Sciatic nerve (tissue), 2 donors: ENCODE measurements at places on chromosomes 16 and 17. TPM values are rescaled to one million over a fixed set of nuclear protein-coding genes. Genes with fewer than 3 reads are reported as not detected.

Gene WSCD1
- 4.8 TPM for total RNA-seq

DNA sequence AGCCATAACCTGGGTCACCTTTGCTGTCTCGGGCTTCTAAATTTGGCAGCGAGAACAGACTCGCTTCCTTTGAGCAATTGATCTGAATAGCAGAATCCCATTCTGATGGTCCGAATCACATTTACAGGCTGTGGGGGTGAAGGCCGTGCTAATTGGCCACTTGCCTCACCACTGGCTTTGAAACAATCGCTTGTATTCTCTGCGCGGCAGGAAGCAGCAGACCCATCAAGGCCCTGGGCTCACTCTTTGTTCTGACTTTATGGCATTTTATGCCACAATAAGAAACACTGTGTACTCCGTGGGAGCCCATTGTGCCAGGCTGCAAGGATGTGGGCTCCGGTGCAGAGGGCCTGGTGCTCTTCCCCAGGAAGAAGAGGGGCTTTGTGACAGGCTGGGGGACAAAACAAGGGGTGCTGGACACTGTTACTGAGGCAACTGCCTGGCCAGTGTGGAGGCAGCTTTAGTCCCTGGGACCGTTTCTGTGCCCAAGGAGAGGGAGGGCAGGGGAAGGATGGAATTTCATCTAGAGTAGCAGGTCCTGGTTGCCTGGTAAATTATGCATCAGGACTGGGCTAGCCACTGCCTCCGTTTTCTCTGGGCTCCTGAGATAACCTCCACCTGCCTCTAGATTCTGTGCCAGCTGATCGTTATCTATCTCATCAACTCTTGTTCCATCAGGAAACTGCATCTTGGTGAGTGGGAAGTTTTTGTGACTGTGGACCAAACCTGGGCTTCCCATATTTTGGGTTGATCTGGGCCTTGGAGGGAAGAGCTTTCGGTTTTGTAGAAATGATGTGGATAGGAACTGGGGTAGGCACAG lies 78.5 kb downstream of the MRC2 start:
- DNase-seq, result no peak

DNA sequence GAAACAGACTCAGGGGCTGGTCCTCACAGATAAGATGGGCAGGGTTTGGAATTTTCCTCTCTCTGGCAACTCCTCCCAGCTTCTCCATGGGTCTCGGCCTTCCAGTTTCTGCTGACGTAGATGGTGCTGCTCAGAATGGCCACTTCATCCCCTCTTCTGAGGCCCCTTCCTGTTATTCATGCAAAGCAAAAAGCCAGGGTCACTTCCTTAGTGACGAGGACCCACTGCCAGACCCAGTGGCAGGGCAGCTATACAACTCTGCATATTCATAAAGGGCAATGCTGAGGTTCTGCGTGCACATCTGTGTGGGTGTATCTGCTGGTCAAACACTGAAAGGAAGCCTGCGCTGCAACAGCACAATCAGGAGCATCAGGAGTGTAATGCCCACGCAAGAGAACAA lies 108.8 kb downstream of the WSCD1 start:
- no peak for DNase-seq

DNA sequence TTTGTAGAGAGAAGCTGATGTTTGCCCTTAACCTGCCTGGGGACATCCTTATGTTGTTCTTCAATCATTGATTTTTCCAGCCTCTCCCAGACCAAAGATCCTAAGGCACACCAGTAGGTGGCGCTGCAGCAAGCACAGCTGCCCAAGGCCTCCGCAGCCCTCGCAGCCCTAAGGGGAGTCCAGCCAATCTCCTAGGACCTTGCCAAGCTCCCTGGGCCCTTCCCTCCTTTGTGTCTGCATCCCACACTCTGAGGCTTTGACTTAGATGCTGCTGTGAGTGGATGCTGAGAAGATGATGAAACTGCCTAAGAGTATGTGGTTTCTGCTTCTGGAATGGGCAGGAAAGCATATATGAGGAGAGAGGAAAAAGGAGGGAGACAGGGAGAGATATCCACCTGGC lies 47.1 kb downstream of the SPACA3 start:
- DNase-seq, result peak; percentile 69

Gene HASPIN
- total RNA-seq, result 0.36 TPM

Gene NR1D1
- total RNA-seq, result 69.8 TPM

DNA sequence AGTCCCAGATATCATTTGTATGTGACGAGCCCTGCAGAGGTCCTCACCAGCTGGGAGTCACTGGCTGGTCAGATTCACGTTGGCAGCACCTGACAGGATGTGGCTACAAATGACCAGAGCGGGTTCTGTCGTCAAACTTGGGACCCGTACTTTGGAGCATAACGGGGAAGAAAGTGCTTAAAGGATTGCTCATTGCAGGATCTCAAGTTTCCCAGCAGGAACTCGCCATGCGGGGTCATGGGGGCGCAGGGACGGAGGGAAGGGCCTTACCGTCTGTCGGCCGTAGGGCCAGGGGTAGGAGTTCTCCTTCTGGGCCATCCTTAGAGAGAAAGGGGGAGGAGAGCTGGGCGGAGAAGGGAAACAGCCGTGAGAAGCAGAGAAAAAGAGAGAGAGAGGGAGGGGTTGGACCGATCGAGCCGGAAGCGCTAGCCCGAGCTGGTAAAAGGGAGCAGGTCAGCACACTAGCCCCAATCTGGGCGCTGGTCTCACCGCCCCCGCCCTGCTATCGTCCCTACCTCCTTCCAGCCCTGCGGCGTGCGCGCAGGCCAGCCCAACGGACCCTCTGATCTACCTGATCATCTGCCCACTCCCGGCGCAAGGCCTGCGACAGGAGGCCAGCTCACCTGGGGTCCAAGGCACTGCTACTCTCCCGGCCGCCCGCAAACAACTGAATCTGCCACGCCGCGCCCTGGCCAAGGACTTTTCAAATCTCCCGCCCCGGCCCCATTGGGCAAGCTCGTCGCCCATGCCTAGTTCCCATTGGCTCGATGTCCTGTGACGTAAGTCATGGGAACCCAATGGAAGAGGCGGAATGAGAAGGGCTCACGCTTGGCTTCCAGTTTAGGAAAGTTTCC lies at the start of gene AURKB:
TSS of gene AURKB (minus strand) at position 669 of the 854 bp plus-strand sequence. CDS start at position 318, 351 bp downstream.
- peak; percentile 97 for DNase-seq
